Activated T-helper 9 cell treated with anti-CD3 and anti-CD28 coated beads, Interleukin-2, amount 50 U/mL, for 16 hours (primary cell): ENCODE measurements at places on chromosomes 12 and 14.

DNA sequence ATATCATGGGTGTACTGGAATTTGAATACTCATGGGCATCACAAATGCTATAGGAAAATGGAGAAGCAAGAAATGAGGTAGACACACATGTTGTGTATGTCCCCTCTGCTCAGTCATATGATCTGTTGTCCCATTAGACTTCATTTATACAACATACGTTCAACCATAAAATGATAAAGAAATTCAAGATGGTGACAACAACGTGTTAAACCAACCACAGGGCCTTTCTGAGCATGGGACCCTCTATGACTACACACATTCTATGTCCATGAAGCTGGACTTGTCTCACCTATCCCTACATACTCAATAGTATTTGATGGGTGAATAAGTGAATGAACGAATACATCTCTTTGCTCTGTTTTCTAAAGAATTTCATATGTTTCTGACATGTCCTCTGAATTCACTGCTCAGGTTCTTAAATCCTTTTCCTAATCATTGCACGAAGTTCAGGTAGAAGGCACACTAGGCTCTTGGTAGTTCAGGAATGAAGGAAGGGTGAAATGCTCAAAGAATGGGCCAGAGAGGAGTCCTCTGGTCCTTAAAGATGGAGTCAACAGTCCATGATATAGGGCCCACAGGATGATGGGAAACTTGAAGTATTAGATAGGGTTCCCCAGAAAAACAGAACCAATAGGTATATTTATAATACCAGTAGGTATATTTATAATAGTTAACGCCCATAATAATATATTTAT lies 105.7 kb upstream of the PPM1H start:
- no peak for DNase-seq

DNA sequence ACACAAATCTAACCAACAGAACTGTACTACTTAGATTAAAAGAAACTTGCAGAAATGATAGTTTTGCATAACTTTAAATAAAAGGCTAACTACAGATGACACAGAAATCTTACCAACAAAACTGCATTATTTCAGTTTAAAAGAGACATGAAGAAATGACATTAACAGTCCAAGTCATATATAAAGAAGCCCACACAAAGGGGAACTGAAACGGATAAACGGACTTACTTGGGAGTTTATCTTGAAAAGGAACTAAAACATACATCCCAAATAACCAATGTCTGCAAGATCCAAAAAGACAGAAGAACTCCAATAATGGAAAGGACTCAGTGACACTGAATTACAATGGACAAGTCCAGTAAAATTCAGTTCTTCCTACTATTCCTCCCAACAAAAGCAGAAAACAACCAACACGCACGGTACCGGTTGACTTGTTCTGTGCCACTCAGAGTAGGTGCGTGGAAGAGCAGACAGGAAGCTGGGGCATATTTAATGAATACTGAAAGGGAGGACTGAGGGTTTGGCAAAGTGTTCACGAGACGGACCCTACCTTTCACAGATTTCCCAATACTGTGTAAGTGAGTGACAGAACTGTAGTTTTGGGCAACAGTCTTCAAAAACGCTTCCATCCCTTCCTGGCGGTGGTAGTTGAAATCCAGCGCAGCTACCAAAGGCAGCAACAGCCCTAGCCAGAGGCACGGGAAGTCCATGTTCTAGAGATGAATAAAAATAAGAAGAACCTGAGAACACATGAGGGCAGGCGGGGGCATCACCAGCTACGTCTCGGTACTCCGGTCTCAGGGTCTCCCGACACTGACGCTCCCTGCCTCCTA lies 627 bp downstream of the CPM start:
- DNase-seq = no peak

- DNase-seq = no peak
Measured at GRCh38 chr12:130764475-130765185, 48.5 kb upstream of the RIMBP2 start.

- DNase-seq = no peak
Measured at GRCh38 chr14:23183479-23183878, at the start of gene SLC7A8. SLC7A8 (minus strand) TSS chr14:23183660; CDS start chr14:23182914, 746 bp downstream.

GRCh38 chr14:53539489-53540126 lies 386.5 kb upstream of the DDHD1 start:
- no peak for DNase-seq

DNA sequence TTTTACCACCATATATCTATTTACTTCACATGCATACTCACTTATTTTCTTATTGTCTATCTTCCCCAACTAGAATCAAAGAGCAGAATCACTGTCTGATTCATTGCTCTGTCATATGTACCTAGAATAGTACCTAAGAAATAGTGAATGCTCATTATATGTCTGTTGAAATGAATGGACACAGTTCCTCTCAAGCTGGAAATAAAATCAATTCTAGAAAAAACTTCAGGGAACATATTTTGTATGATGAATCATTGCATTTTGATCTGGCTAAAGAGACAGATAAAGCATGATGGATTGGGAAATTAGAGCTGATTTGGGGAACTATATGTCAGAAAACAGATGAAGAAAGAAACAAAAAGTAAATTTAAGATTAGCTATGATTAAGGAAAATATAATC lies 623.3 kb downstream of the C12orf50 start:
- no peak for DNase-seq

DNA sequence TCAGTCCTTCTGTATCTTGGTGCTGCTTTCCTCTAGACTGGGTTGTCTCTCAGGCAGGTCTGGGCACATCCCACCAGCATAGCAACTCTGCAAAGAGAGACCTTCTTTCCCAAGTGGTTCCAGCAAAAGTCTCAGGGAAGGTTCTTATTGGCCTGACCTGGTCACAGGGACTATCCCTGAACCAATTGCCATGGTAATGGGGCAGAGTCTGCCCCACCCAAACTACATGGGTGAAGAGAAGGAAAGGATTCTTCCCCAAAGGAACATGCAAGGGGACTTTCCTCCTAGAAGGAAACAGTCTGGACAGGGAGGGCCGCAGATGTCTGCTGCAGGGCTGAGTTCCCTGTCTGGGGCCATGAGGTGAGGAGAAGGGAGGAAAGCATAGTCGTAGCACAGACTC lies 122.2 kb upstream of the NCOR2 start:
- DNase-seq = no peak

DNA sequence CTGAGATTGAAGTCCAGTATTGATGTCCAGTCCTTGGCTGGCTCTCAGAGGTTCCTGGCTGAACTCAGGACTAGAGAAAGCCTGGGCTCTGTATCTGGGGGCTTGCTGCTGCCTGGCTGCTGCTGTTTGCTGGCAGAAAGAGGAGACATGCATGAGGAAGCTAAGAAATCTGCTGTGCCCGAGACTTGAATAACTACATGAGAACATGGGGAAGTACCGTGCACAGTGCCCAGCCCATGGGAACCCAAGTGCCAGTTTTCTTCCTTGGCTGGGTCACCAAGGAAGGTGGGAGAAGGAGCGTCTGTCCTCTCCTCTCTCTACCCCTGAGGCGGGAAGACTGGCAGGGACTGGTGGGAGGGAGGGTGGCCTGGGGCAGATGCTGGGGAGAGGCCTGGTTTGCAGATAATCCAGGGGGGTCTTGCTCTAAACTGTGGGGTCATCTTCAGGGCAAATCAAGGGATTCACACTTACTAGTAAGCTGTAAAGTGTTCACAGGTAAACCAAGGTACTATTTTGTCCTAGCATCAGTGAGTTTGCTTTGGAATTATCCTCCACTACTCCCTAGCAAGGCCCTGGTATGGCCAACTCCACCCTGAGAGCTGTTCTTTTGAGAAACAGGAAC lies 13.8 kb upstream of the ZFP36L1 start:
- no peak for DNase-seq

GRCh38 chr12:102321305-102322082 lies 123.9 kb upstream of the PMCH start:
- DNase-seq = no peak

DNA sequence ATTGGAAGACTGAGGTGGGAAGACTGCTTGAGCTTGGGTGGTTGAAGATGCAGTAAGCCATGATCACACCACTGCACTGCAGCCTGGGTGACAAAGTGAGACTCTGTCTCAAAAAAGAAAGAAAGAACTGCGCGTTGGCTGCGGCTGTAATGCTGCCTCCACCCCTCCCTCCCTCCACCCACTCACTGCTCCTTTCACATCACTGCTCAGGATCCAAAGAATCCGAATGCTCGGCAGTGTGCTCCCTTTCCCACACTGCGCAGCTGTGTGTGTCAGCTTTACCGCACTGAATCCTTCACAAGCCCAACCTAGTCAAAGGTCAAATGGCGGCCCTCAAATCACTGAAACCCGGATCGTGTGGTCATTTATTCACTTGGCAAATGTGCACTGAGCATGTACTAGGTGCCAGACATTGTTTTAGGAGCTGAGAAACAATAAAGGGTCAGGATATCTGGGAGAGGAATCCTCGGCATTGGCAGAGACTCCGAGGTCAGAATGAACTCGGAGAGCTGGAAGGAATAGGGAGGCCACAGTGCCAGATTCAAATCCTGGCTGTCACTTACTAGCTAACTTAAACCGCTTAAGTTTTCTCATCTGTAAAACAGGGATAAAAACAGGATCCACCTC lies 11.5 kb upstream of the TDRD9 start:
- DNase-seq = no peak

DNA sequence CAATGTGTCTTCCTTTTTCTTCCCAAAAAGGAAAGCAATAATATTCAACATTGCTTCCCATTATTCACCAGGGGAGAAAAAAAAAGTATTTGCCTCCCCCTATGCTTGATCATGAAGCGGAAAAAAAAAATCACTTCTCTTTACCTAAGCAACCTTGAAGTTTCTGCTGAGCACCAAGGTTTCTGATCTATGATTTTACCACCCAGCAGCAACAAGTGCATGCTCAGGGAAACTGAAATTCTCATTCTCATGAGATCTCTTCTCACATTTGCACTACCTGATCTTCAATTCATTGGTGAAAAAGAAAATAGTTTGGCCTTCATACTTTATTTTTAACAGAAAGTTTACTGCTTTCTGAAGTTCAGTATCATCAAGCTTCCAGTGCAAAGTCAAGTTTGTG lies 125.8 kb downstream of the ARMH4 start:
- DNase-seq = no peak

DNA sequence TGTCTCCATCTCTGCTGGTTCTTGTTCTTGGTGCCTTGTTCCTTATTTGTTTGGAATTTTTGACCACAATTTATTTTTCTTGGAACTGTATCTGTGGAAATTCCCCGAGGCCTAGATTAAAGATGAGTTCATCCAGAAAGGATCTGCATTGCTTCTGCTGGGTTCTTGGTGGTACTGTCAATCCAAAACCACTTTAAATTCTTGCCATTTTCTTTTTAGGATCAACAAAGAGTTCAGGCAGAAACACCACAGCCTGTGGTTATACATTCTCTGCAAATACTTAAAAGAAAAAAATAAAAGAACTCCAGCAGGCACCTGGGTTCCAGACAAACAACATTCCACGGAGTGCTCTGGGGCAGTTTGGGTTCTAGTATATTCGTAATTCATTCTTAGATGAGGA lies 6.0 kb upstream of the VAMP1 start:
- no peak for DNase-seq

GRCh38 chr12:45336762-45337596 lies 121.1 kb downstream of the ANO6 start:
- DNase-seq = no peak

DNA sequence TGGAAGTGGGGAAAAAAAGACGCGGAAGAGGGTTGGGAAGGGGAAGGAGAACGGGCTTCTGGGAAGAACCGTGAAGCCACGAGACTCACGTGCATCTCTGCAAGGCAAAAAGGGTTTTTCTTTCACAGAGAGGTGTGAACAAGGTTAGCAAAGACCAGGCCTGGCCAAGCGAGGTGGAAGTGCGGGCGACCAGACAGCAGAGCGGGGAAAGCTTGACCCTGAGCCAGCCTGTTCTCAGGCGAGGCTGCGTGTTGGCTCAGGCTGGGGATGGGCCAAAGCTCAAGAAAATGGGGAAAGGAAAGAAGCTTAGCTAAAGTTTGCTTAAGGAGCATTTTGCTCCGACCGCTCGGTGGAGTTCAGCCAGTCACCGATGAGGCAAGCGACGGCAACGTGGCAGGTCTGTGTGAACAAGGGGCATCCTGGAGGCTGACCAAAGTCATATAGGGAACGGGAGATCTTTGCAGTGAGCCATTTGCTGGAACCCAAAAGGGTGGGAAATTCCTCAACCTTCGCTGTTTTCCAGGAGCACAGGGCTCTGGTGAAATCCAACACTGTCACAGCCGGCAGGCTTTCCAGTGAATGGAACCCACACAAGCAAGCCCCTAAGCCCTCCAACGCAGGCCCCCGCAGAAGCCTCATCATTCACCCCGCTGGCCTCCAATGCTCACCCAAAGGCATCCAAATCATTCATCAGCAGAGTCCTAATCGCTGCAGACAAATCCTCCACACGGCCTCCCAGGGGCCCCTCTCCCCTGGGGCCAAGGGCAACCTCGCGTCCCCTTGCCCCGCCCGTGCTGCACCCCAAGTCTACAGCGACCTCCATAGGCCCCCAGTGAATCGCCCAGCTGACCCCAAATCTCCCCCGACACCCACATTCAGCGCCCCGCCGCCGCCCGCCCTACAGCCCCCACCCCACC lies 754 bp downstream of the ZNF605 start:
- no peak for DNase-seq

DNA sequence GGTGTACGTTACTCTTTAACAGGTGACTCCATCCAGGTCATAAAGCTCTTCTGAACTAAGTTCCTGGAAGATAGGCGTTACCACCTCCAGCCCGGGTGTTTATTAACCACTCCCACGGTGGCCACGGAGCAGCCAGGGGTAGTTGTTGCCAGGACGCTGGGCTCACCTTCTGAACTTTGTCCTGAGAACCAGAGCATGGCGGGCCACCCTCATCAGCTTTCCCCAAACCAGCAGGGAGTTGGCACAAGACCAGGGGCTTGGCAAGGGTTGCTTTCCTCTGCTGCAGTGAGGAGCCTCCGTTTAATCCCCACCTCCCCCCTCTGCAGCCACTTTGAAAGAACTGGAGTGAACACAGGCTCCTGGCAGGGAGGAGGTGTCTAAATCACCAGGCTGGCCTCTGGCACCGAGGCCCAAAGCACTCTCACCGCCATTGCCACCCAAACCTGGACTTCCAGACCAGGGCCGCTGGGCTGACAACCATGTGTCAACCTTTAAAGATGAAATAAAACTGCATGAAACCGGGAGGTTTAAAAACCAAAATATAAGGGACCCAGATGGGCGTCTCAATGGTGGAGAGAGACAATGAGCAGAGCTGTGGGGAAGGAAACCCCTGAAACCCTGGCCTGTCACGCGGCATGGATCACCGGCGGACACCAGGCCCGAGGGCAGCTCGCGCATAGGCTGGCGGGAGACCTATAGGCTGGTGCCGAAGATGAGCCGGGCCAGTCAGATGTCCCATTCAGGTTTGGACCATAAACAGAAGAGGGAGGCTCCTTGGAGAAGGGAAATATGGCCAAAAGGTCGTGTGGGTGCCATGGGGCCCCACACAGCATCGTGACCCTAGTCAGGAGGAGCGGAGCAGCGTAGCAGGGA lies 30.9 kb upstream of the TDRD9 start:
- DNase-seq = no peak

DNA sequence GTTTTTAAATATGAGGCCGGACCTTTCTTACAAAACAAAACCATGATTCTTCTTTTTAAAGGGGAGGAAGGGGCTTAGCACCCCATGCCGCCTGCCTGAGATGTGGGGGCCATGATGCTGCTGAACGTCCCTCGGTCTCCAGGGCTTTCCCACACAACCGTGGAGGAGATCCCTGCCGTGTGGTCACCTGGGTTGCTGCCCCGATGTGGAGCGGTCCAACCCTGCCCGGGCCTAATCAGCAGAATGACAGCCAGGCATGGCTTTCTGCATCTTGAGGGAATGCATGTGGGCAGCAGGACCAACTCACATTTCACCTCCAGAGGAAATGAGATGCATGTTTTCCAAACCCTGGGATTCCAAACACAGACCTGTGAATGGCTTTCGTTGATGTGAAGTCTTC lies 48.9 kb upstream of the C14orf180 start:
- no peak for DNase-seq
